ENCODE measurements at places on chromosomes 12 and 14.

GRCh38 chr14:102020058-102020971 is 55.9 kb downstream of the DYNC1H1 start:
- no peak for DNase-seq

GRCh38 chr12:121874071-121874470 is 14.5 kb upstream of the PSMD9 start:
- DNase-seq, result no peak

- DNase-seq, result no peak
Observed at GRCh38 chr12:124316257-124316900, 21.5 kb downstream of the RFLNA start.

GRCh38 chr14:70576891-70577290 is 23.6 kb downstream of the MED6 start:
- no peak for DNase-seq

GRCh38 chr12:65465766-65466547 is 187.5 kb downstream of the MSRB3 start:
- DNase-seq, result no peak
